Stimulated activated CD4-positive, alpha-beta T cell treated with anti-CD3 and anti-CD28 coated beads, Interleukin-4, amount 100 ng/mL, for 48 hours (primary cell): ENCODE measurements at places on chromosomes 12 and 14.

DNA sequence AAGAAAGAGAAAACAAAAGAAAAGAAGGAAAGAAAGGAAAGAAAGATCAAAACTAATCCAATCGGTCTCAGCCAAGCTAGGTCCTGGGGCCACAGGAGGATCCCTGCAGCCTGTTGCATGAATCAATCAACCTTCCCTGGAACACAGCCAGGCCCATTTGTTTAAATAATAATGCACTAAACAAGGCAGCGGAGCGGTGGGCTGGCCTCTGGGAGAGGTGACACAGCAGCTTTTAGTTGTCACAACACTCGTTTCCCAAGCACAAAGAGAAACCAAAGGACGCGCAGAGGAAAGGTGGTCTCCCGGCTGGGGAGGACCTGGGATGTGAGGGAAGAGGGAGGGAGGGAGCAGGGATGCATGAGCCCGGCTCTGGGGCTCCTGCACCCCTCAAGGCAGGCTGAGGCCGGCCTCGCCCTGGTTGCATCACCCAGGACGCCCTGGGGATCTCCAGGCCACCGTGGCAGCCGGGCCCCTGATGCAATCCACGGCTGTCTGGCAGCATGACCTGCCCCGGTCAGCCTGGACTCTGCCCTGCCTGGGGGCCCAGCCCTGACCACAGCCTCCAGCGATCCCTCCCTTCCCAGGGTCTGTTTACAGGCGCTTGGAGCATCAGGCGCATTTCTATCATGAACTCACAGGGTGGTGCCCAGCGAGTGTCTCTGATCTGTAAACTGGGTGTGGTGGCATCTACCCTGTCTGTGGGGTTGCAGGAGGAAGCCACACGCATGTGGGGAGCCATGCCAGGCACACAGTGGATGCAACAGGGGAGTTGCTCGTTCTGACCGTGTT lies 32.5 kb downstream of the MMP17 start:
- no peak for DNase-seq

DNA sequence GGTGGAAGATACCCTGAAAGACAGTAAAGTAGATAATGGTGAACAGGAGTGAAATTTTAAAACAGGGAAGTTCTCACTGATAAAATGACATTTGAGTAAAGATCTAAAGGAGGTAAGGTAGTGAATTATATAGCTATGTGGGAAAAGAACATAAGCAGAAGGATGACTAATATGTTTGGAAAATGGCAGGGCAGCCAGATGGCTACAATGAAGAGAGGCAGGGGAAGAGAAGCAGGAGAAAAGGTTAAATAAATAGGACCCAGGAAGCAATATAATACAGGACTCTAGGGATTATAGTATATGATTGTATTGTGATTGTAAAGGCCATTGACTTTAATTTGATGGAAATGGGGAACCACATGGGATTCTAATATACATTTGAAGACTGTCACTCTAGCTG lies 33.0 kb downstream of the SCFD1 start:
- DNase-seq: no peak

GRCh38 chr12:122471324-122472226 lies 29.2 kb downstream of the ZCCHC8 start:
- DNase-seq: no peak

- DNase-seq: no peak
These were observed 61.6 kb downstream of the RAD51B start for GRCh38 chr14:67881225-67881624.

- no peak for DNase-seq
These were observed 131.0 kb upstream of the LMNTD1 start for GRCh38 chr12:25684070-25684469.

DNA sequence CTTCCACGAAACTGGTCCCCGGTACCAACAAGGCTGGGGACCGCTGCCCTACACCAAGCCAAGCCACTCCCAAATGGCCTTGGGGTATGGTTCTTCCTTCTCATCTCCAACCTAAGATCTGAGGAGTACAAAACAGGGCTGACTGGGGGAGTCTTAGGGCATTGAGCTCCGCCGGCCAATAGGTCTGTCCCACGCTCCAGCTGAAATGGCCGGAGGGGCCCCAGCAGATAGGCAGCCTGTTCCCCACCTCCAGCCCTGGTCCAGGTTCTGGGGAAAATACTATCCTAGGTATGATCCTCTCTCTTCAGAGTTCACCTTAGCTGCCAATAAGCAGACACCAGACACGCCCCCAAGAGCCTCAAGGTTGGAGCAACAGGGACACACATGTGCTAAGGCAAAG lies 90.2 kb downstream of the ACTN1 start:
- DNase-seq: no peak
